ENCODE measurements at places on chromosomes 5 and 9.

GRCh38 chr5:71873191-71873591, 154.1 kb downstream of the CARTPT start:
- DNase-seq, result no peak

- no peak for DNase-seq
Observed at GRCh38 chr5:123088031-123088805, 823 bp upstream of the PRDM6 start.

- DNase-seq, result no peak
Observed at GRCh38 chr5:72363166-72363802, 43.1 kb downstream of the PTCD2 start.

DNA sequence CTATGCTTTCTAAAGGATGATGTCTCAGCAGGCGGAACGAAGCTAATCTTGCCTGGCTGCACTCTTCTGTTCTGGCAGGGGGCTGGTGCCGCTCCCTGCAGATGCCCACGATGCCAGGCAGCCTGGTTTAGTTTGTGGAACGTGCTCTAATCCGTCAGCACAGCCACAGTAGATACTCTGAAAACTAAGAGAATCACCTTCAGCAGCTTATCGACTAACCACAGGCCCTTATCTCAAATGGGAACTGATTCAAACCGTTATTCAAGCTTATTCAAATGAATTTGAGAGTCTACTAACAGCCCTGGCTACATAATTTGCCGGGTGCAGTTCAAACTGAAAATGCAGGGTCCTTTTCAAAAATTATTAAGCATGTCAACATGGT, 246.6 kb upstream of the ANKRD55 start:
- DNase-seq, result no peak

DNA sequence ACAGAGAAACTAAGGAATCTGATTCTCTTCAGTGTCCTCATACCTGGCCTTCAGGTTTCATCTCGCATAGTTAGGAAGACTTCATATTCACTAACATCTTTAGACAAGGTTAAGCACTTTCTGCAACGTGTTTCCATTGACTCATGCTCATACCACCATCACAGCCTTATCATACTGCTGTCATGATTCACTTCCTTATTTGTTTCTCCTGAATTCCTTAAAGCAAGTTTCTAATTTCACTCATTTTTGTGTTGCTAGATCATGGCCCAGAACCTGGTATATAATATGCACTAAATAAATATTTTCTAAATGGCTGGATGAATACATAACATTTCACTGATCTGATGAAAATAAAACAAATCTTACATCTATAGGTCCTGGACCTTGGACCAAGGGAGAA, 472.9 kb downstream of the PRELID2 start:
- no peak for DNase-seq

GRCh38 chr5:67983251-67984110, 232.1 kb upstream of the PIK3R1 start:
- no peak for DNase-seq

GRCh38 chr5:544675-545355, 20.6 kb upstream of the SLC9A3 start:
- DNase-seq, result no peak

GRCh38 chr9:36484124-36484523, 84.1 kb upstream of the RNF38 start:
- DNase-seq, result no peak

DNA sequence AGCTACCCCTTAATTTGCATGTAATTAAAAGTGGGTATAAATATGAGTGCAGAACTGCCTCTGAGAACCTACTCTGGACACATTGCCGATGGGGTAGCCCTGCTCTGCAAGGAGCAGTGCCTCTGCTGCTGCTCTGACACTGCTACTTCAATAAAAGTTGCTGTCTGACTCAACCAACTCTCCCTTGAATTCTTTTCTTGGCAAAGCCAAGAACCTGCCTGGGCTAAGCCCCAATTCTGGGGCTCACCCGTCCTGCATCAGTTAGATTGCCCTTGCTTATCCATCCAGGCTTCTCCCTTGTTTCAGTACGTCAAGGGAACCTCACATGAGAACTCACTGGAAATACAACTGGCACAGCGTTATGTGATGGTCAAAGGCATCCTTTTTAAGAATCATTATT, 44.1 kb downstream of the FBXL7 start:
- DNase-seq, result no peak

DNA sequence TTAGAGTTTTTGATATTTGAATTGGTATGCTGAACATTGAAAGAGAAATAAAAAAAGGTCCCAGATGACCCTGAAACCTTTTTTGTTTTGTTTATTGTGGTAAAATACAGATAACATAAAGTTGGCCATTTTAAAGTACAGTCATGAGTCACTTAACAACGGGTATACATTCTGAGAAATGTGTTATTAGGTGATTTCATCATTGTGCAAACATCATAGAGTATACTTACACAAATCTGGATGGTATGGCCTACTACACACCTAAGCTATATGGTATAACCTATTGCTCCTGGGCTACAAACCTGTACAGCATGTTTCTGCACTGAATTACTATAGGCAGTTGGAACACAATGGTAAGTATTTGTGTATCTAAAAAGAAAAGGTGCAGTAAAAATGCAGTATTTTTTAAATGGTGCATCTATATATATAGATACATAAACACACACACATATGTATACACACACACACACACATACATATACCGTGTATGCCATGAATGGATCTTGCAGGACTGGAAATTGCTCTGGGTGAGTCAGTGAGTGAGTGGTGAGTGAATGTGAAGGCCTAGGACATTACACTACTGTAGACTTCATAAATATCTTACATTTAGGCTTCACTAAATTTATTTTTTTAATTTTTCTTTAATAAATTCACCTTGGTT, 31.0 kb downstream of the TTC1 start:
- no peak for DNase-seq

GRCh38 chr9:90948156-90948555, 146.5 kb downstream of the SYK start:
- DNase-seq, result no peak

GRCh38 chr9:84140535-84141101, 160.0 kb downstream of the RMI1 start:
- DNase-seq, result no peak

- DNase-seq, result no peak
Observed at GRCh38 chr5:64612344-64612961, 77.8 kb upstream of the SHISAL2B start.

DNA sequence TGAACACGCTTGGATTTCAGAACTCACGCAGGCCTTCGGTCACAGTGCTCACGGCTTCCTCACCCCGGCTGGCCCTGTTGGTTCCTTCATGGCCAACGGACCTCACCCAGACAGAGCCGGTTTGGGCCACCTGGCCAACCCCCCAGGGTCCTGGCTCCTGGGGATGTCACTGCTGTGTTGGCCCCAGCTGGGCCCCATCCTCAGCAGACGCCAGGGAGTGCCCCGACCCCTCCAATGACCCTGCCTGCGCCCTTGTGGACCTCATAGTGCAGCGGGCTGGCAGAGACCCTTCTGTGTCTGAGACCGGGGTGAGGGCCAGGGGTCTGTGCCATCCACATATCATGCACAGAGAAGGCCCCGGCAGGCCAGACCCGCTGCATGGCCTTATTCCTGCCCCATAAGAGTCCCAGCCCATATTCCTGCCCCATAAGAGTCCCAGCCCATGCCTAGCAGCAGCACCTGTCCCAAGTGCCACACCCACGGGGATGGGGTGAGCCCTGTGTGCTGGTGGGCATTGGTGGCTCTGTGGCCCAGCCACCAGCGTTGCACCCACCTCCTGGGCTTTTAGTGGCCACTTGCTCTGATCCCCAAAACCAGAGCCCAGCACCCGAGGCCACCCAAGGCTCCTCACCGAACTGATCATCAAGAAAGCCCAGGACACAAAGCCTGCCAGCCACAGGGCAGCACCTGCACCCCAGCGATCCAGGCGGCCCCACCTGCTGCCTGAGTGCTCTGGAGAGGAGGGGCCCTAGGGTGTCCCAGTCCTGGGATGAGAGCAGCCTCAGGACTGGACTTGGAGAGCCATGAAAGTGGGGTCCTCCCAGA, 1.3 kb upstream of the LPCAT1 start:
- DNase-seq, result no peak

DNA sequence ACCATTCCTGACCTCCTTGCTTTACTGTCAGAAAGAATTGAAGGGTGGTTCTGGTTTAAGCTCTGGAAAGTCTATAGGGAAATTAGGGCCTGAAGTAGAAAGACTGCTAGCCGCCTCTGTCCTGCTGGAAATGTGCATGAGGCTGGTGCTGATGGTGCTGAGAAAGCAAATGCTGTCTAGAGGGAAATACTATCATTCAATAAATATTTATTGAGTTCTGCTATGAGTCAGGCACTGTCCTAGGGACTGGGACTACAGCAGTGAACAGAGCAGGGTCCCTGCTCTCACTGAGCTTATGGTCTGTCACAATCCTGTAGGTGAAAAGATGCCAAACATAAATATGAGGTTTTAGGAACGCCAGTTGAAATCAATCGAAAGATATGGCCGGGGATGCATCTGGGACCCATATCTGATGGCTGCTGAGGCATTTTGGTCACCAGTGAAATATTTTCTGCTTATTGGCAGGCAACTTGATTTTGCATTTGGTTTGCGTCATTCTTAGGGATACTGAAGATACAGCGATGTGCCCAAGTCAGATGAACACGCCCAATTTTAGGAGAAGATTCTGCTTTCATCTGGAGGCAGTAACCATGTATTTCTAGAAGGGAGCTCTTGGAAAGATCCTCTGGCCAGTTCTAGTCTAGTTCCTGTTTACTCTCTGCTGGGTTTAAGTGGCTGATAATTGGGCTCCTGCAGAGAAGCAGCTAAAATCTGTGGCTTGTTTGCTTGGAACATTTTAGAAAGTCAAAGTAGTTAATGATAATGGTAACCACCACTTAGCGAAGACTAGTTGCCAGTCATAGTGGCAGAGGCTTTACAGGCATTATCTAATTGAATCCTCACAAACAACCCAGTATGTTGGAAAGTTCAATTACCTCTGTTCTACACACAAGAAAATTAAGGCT, 73.3 kb downstream of the INSYN2B start:
- DNase-seq, result no peak

DNA sequence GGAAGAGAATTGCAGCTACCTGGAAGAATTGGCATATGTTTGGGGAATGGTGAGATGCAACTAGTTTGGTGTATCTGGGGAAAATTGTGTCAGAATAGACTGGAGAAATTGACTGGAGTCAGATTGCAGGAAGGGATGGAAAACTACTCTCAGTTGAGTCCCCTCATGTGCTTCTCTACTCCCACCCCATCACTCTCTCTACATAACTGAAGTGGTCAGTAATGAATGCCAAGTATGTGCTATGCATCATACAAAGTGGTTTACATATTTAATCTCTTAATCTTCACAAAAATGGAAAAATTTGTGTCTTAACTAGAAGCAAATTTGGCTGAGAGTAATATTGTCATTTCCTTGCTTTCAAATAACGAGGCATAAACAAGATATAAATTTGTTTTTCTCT, 146.4 kb upstream of the TNC start:
- no peak for DNase-seq

GRCh38 chr5:61622156-61622555, 290.1 kb downstream of the ZSWIM6 start:
- DNase-seq, result no peak

DNA sequence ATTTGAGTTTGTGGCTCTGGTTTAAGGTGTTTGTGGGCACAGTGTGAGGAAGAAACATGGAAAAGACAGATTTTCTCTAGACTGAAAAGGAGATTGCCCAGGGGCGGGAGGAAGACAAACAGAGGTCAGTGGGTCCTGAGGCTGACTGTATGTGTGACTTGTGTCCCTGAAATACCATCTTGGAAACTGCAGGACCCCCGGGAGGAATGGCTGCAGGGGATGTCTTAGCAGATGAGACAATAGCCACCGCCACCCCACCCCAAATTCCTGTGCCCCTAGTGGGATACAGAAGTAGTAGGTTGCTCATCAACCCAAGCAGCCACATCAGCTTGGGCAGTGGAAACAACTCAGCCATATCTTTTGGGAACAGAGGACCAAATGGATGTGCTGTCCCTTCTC, 1.7 kb upstream of the PSAT1 start:
- no peak for DNase-seq

- DNase-seq, result no peak
Observed at GRCh38 chr5:154146409-154146808, 44.1 kb upstream of the GALNT10 start.

GRCh38 chr5:41109186-41109585, 38.0 kb upstream of the MROH2B start:
- no peak for DNase-seq

DNA sequence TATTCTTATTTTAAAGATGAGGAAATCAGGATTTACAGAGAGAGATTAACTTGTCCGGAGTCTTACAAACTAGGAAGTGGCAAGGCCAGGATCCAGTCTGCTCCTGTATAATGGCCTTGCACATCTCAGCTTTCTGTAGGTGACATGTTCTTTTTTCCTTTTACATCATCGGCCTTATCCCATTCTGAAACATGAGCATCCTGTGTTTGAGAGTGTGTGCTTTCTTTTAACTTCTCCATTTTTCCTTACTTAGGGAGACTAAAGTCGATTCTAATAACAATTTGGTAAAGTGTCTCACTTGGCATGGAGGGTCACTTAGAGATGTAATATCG, 214.6 kb downstream of the CD180 start:
- DNase-seq, result no peak

GRCh38 chr5:107466233-107466769, 204.4 kb downstream of the EFNA5 start:
- DNase-seq, result no peak

DNA sequence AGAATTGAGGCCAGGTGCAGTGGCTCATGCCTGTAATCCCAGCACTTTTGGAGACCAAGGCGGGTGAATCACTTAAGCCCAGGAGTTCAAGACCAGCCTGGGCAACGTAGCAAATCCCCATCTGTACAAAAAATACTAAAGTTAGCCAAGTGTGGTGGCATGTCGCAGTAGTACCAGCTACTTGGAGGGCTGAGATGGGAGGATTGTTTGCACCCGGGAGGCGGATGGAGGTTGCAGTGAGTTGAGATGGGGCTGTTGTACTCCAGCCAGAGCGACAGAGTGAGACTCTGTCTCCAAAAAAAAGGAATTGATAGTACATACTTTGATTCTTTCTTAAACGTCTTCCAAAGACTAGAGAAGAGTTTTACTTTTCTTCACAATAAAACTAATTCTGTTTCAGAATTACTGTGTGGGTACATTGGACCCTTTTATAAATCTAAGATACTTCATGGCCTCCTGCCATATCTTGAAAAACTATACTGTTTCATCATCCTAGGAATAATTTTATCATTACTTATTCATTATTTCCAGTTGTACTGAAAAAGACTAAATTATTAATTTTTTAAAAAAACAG, 132.0 kb upstream of the GRHPR start:
- no peak for DNase-seq

DNA sequence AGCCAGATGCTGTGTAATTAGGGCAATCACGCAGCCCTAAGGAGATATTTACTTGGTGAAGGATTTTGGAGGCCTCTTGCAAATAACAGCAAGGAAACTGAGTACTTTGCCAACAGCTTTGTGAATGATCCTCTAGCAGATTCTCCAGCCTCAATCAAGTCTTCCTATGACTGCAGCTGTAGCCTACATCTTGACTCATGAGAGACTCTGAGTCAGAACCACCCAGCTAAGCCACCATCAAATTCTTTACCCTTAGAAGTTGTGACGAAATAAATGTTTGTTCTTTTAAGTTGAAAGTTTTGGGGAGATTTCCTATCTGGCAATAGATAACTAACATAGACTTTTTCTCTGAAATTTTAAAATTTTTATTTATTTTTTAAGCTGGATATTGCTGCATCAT, 237.6 kb upstream of the CCNH start:
- DNase-seq, result no peak
